Stimulated activated CD4-positive, alpha-beta T cell treated with anti-CD3 and anti-CD28 coated beads, TNF-alpha, amount 100 ng/mL, for 1 hour (primary cell): ENCODE measurements at places on chromosomes 6 and 20.

- no peak for DNase-seq
These were observed 376 bp downstream of the C20orf202 start for GRCh38 chr20:1203630-1204029.

- DNase-seq = no peak
These were observed 665.2 kb downstream of the DOK5 start for GRCh38 chr20:55140631-55141030.

DNA sequence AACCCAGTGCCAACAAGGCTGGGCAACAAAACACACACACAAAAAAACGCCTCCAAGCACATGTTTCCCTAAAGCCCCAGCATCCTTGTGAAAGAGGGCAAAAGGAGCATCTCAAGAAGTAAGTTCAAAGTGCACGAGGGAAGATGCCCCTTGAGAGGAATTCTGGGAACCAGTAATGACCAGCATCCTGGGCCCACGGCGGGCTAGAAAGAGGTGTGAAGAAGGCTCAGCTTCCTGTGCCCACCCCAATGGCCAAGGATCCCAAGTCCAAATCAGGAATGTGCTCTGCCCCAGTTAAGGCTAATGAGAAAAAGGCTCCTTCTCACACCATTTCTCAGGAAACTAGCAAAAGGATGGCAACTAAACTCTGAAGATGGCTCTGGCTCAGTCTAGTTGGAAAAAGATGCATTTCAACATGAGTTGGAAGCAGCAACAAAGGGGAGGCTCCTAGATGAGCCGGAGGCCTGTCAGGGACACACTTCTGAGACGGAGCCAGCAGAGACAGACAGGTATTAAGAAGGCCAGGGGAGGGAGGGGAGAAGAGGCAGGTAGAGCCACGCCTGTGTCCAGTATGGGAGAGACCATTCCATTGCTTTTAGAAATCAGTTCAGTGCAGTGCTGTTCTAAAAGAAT is 3.2 kb downstream of the RIMS4 start:
- no peak for DNase-seq

GRCh38 chr6:43275801-43276576 is 22.1 kb upstream of the SLC22A7 start:
- no peak for DNase-seq

GRCh38 chr20:14334306-14334930 is 3.0 kb downstream of the FLRT3 start:
- DNase-seq = no peak

DNA sequence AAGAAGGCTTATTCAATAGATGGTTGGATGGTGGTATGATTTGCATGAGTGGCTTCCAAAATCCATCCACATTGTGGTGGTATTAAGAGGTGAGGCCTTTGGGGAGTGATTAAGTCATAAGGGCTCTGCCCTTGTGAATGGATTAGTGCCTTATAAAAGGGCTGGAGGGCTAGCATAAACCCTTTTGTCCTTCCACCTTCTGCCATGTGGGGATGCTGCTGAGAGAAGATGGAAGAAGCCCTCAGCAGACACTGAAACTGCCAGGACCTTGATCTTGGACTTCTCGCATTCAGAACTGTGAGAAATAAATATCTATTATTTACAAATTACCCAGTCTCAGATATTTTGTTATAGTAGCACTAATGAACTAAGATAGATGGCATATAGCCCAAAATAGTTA is 27.8 kb upstream of the SRPK1 start:
- no peak for DNase-seq

DNA sequence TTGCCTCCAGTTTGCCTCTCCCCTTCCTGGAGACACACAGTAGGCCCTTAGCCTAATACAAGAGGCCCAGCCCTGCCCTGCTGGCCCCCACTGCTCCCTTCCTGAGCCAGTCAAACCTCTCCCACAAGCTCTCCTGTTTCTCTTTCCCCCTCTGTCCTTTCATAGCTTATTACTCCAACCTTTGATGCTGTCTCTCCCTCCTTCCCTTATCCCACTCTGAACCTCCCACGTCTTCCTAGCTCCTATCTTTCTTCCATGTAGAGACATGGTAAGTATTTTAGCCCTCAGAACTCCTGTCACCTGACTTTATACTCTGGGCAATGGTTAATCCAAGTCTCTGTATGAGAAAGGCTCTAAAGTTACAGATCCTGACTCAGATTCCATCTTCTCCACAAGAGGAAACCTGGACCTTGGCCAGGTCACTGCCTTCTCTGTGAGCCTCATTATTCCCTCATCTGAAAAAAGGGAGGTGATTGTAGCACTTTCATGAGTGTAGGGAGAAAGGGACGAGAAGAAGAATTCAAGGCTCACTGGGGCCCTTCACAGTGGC is 6.7 kb downstream of the TGIF2 start:
- DNase-seq = no peak
